Adipose tissue (tissue), 3 donors: ENCODE measurements at places on chromosomes 5 and 9. TPM values are rescaled to one million over a fixed set of nuclear protein-coding genes. Genes with fewer than 3 reads are reported as not detected.

The CORO2A gene
- 0.36 TPM for polyA plus RNA-seq

The PCDH1 gene
- 13.7 TPM for polyA plus RNA-seq

The SURF2 gene
- 27.8 TPM for polyA plus RNA-seq

The TRIM7 gene
- polyA plus RNA-seq: 8.9 TPM

The SIMC1 gene
- 5.3 TPM for polyA plus RNA-seq
